Activated naive CD4-positive, alpha-beta T cell treated with Interleukin-2 at 50 U/mL for 16 hours (primary cell): ENCODE measurements at places on chromosomes 4 and X.

- DNase-seq = no peak
These were observed 6.3 kb downstream of the PLP2 start for GRCh38 chrX:49177873-49178480.

GRCh38 chrX:75784680-75785491 is at the start of gene MAGEE2:
TSS of gene MAGEE2 (minus strand) at chrX:75785254. CDS start at chrX:75785051, 203 bp downstream.
- peak; percentile 16 for DNase-seq

DNA sequence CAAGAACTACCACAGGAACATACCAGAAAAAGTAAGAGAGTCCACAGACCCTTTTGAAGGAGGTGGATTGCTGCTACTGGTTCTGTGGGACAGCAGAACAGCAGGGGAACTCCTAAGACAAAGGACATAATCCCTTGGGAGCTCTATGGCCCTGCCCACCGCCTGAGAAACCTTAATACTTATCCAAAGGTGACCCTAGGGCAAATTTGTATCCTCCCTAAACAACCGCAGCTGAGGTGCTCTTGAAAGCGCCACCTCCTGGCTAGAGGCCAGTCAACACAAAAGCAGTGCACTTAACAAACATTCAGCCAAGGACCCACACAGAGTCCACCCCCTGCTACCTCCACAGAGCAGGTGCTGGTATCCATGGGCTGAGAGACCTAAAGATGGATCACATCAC is 136.8 kb downstream of the ADAM29 start:
- no peak for DNase-seq

- DNase-seq = no peak
These were observed 279.1 kb downstream of the ANK2 start for GRCh38 chr4:113328514-113328913.

- no peak for DNase-seq
These were observed 22.9 kb upstream of the ANK2 start for GRCh38 chr4:113026556-113026955.

GRCh38 chr4:133623847-133624246 is 474.8 kb downstream of the PCDH10 start:
- no peak for DNase-seq

DNA sequence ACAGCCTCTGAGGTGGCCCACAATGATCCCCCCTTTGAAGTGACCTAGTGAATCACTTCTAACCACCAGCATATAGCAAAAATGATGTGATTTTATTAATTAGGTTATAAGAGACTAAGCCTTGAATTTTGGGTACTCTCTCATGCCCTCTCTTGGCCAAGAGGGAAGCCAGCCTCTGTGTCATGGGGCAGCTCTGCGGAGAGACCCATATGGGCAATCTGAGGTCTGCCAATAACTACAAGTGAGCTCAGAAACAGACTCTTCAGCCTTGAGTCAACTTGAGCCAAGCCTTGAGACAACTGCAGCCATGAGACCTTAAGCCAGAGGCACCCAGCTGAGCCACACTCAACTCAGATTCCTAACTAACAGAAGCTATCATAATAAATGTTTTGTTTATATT is 45.7 kb downstream of the MANBA start:
- no peak for DNase-seq

DNA sequence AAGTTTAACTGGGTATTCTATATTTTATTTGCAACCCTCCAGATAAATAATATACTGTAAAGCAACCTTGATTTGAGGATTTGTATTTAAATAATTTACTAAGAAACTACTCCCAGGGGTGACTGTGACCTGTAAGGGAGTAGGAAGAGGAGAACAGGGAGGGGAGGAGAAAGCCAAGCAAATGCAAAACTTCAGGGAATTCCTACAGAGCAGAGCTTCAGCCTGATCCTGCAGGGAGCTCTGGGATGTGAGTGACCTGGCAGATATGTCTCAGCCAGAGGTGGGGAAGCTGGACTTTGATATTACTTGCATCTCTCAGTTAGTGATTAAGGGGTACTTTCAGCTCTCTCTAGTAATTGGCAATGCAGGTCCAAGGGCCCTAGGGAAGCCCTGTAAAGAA is 302.0 kb downstream of the FRMPD4 start:
- no peak for DNase-seq

- no peak for DNase-seq
These were observed 34.2 kb downstream of the ARAP2 start for GRCh38 chr4:36209941-36210649.

DNA sequence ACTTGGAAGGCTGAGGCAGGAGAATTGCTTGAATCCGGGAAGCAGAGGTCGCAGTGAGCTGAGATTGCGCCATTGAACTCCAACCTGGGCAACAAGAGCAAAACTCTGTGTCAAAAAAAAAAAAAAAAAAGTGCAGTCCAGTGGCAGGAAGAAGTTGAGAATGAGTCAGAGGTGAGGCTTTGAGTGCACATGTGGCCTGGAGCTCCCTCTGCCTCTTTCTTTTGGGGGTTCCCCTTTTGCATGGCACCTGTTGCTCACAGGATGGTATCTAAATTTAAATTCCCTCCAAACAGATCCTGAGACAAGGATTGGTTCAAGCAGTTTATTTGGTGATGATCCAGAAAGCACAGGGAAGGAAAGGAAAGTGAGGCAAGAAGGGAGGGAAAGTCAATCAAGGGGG is 151.4 kb upstream of the STX18 start:
- DNase-seq = no peak

- no peak for DNase-seq
These were observed 22.2 kb upstream of the TBC1D8B start for GRCh38 chrX:106780264-106780663.

DNA sequence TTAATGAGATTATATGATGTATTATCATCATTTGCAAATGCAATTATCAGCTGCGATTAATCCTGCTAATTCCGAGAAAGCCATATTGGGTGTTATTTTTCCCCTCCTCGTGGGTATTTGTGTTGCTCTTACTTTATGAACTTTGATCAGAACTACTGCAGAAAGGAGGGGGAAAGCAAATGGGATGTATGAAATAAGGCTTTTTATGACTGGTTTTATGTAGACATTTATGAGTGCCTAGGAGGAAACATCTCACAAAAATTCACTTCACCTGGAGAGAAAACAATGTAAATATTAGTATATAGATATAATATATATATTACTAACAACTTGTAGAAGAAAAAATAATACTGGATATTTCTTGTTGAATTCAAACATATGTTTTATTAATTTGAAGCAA is 214.4 kb downstream of the TEX13A start:
- DNase-seq = no peak

DNA sequence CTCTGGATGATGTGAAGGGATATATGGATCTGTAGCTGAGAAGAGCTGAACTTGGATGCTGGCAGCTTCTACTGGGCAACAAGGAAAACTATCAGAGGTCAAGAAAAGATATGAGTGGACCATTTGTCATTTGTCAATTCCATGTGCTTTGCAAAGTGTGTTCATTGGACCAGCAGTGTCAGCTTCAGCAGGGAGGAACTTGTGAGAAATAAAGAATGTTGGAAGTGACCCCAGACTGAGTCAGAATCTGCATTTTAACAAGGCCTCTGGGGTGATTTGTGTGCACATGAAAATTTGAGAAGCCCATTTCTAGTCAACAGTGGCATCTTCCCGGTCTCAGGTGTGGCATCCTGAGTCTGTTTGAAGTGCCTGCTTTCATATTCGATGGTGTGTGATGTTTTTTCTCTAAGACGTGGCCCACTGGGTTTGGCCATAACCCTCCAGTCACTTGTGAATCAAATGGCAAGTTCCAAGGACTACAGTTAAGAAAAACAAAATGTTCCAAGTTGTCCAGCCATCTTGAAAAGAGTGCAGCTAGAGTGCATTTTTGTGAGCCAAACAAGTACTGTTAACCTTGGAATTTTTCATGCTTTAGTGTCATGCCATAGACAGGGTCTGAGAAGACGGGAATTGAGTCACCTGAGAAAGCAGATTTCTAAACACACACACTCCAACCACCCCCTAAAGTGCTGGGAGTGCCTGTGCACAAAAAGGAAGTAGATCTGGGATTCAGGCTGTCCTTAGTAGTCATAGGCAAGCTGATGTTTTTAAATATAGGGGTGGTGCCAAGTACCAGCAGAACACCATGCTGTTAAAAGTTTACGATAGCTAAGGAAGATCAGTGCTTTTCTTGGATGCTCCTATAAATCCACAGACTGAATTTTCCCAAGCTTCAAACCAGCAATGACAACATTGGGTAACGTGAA is 26.4 kb downstream of the GPM6B start:
- DNase-seq = no peak

DNA sequence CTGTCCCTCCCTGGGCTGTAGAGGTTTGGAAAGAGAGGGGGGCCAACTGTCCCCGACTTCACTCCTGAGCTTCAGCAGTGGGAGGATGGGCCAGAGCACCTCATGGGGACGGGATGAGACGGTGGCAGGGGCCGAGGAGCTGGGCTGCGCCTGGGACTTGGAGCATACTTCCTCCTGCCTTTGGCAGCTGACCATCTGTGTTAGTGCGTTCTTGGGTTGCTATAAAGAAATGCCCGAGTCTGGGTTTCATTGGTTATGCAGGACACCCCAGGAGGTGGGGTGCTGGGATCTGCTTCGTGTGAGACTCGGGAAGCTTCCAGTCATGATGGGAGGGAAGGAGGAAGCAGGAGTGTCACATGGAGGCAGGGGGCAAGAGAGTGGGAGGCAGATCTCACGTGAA is 7.4 kb downstream of the PSAPL1 start:
- DNase-seq = no peak

- DNase-seq = no peak
These were observed 17.8 kb downstream of the GAB3 start for GRCh38 chrX:154733066-154733425.

- no peak for DNase-seq
These were observed 712.9 kb upstream of the LCORL start for GRCh38 chr4:18734405-18734804.

DNA sequence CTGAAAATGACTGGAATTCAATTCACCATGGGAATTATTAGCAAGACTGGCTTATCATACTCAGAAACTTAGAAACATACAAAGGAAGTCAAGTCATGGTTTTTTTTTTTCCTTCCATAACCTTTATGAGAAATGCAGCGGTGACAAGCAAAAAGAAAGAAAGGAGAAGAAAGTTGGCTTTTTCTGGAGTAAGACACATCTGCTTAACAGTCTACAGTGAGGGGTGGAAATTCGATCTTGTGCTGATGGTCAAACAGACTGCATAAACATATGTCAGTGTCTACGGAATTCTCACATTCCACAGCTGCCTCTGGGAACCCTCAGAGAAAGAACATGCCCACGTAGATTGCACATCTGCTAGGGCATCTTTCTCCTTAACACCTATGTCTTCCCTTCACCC is 54.6 kb downstream of the PROM1 start:
- DNase-seq = no peak

GRCh38 chrX:2901367-2902036 is 27.6 kb downstream of the ARSD start:
- DNase-seq = no peak

DNA sequence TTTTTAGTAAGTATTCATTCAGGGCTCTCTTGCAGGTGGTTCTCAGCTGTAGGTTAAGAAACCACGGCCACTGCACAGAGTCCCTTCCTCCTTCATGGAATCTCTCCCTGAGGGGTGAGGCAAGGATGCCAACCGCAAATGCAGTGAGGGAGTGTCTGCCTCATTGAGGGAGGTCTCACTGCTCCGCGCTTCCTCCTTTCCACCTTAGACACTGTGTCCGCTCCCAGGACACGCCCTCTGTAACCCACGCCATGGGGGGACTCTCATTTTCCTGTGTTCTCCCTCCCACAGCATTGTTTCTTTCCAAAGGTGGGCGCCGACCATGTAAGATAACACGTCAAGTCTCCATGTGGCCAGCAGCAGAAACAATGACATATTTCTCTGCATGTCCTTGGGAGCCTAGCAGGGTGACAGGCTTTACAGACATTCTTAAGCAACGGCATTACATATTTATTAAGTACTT is 63.2 kb downstream of the SEPSECS start:
- DNase-seq = no peak

DNA sequence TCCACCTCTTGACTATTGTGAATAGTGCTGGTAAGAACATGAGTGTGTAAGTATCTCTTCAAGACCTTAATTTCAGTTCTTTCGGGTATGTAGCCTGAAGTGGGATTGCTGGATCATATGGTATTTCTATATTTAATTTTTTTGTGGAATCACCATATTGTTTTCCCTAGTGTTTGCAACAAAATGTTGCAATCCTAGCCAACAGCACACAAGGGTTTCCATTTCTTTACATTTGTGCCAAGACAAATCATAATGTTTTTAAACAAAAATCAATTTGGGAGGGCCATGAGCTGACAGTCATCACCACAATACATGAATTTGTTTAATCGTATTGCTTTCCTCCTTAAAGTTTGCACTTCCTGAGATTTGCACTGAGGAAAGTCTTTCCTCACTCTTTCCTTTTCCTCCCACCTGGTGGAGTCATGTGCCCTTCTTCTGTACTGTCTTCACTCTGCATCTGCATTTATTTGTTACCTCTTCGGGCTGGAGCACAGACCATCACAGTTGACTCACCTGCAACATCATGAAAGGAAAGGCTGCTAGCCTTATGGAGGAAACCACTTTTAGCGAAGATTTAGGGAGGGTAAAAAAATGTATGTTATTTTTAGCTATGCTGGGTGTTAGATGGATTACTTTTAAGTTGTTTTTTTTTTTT is 269.4 kb downstream of the DCTD start:
- no peak for DNase-seq

GRCh38 chrX:115535844-115536243 is 25.1 kb upstream of the PLS3 start:
- DNase-seq = no peak
